WTC11 (cell line): ENCODE measurements at places on chromosomes 16 and 17.
A peak's percentile ranks its signal among the peaks of the same experiment; 100 is the strongest.

GRCh38 chr17:36885153-36885735 lies 52.0 kb upstream of the LHX1 start:
- H3K27me3 ChIP-seq = peaks cover 9% of the 10 kb centered on the region
- peaks cover 13% of the 10 kb centered on the region for H3K4me1 ChIP-seq
- DNase-seq = no peak
- no peak overlapping the region for H3K27ac ChIP-seq
- H3K4me3 ChIP-seq = no peak overlapping the region
- H3K36me3 ChIP-seq = 0 out of 2 replicates have a peak, but pooled peaks cover 3% of the 10 kb centered on the region

DNA sequence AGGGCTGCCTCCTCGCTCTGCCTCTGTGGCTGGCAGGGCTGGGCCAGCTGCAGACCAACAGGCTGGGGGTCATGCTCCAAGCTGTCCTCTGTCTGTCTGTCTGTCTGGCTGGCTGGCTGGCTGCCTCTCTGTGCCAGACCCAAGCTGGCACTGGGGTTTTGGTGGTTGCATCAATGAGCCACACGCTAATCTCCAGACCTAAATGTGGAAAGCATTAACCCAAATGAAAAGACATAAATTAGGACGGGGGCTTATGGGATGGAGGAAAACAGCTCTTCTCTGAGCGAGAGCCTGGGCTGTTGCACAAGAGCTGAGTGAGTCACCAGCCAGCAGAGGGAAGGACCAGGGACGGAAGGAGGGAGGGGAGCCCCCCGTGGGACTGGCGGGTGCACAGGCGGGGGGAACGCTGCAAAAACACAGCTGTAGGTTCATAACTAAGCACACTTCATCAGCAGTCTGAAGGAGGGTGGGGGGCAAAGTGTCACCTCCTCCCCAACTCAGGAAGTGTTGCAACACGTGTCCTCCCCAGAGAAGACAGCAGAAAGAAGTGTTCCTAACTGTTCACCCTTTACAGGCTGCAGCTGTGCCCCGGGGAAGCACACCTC lies 83.4 kb downstream of the GAS7 start:
- peaks cover 42% of the 10 kb centered on the region for H3K4me1 ChIP-seq
- H3K4me3 ChIP-seq = no peak overlapping the region
- H3K36me3 ChIP-seq = no peaks in the 10 kb centered on the region
- H3K27ac ChIP-seq = peak overlapping the region; percentile 46
- H3K27me3 ChIP-seq = no peaks in the 10 kb centered on the region

DNA sequence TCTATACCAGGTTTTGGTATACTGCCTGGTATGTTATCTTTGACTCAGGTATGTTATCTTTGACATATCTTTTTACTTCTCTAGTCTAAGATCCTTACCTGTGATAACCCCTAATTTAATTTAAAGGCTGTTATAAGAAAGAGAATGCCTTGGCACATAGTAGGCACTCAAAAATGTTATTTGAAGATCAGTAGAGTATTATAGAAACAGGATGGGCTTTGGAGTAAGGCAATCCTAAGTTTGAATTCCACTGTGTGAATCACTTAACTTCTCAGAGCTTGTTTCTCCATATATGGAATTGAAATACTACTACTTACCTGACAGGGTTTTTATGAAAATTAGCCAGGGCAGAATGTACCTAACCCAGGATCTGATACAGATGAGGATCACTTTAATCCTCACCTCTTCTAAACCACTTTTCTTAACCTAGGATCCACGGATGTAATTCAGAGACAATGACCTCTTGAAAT lies 1.2 kb downstream of the BRIP1 start:
- no peaks in the 10 kb centered on the region for H3K27me3 ChIP-seq
- no peak for DNase-seq
- H3K27ac ChIP-seq = no peak overlapping the region
- H3K4me1 ChIP-seq = peaks cover 20% of the 10 kb centered on the region
- peaks cover 11% of the 10 kb centered on the region; the same call in 1 of the 2 replicates for H3K36me3 ChIP-seq
- H3K4me3 ChIP-seq = peak overlapping the region; percentile 98

DNA sequence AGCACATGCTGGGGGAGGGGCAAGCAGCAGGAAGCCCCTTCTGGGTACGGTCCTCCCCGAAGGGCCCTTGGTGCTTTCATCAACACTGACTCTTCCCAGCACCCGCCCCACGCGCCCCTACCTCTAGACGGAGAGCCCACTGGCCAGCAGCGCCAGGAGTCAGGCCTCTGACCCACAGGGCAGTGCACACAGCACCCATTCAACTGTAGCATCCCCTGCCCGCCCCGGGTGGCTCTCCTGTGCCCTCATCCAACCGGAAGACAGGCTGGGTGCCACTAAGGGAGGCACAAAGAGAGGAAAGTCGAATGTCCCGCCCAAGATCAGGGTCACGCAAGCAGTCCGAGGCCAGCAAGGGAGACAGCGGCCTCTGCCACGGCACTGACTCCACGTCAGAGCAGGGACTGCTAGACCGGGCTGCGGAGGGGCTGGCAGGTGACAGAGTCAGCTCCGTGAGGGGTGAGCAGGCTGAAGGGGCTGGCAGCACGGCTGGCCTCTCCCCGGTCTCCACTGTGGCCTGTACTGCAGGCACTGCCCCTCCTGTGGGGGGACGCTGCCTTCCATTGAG lies 9.8 kb downstream of the MSRB1 start:
- H3K4me3 ChIP-seq = no peak overlapping the region
- no peak for DNase-seq
- H3K36me3 ChIP-seq = peaks cover 4% of the 10 kb centered on the region

GRCh38 chr17:70564006-70564620 lies 394.8 kb downstream of the KCNJ2 start:
- no peaks in the 10 kb centered on the region; the same call in 1 of the 2 replicates for H3K27me3 ChIP-seq
- H3K4me1 ChIP-seq = no peaks in the 10 kb centered on the region
- H3K27ac ChIP-seq = no peak overlapping the region
- H3K4me3 ChIP-seq = no peak overlapping the region

- H3K36me3 ChIP-seq = 0 out of 2 replicates have a peak, but pooled peaks cover 5% of the 10 kb centered on the region
- DNase-seq = no peak
- H3K27ac ChIP-seq = no peak overlapping the region
- H3K4me3 ChIP-seq = no peak overlapping the region
These were observed 33.9 kb upstream of the ZKSCAN2 start for GRCh38 chr16:25291580-25291979.

DNA sequence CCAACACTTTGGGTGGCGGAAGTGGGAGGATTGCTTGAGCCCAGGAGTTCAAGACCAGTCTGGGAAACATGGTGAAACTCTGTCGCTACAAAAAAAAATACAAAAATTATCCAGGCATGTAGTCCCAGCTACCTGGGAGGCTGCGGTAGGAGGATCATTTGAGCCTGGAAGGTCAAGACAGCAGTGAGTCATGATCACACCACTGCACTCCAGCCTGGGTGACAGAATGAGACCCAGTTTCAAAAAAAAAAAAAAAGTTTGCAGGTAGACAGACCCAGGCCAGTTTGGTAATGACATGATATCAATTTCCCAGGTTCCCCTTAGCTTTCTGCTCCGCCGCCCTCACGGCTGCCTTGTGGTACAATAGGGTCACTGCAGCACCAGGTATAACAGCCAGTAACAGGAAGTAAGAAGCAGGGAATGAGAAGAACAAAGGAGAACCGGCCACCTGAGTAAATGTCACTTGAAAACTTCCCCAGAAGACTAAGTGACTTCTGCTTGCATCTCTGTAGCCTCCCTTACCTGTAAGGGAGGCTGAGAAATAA lies 201.2 kb upstream of the HSBP1 start:
- peaks cover 53% of the 10 kb centered on the region for H3K4me1 ChIP-seq
- no peaks in the 10 kb centered on the region for H3K36me3 ChIP-seq
- H3K27me3 ChIP-seq = peaks cover 5% of the 10 kb centered on the region

- H3K36me3 ChIP-seq = peaks cover 35% of the 10 kb centered on the region
- H3K4me1 ChIP-seq = no peaks in the 10 kb centered on the region
- H3K27me3 ChIP-seq = no peaks in the 10 kb centered on the region
- no peak for DNase-seq
- H3K4me3 ChIP-seq = no peak overlapping the region
These were observed 19.9 kb downstream of the ERCC4 start for GRCh38 chr16:13939821-13940220.

DNA sequence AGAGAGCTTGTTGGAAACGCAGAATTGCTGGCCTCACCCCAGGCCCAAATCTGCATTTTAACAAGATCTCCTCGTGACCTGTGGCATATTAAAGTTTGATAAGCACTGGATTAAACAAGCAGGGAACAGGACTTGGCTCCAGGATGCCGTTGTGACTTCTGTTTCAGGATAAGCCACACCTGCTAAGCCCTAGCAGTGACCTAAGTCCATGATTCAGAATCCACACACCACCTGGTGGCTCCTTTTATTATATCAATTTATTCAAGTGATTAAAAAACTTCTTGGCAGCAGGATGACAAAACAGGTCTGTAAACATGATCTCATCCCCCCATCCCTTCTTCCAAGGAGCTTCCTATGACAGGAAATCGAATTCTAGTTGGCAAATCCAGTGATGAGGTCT lies 9.1 kb downstream of the NAGPA start:
- H3K36me3 ChIP-seq = no peaks in the 10 kb centered on the region
- no peaks in the 10 kb centered on the region for H3K27me3 ChIP-seq
- no peaks in the 10 kb centered on the region for H3K4me1 ChIP-seq
- no peak overlapping the region for H3K27ac ChIP-seq
- no peak overlapping the region for H3K4me3 ChIP-seq

DNA sequence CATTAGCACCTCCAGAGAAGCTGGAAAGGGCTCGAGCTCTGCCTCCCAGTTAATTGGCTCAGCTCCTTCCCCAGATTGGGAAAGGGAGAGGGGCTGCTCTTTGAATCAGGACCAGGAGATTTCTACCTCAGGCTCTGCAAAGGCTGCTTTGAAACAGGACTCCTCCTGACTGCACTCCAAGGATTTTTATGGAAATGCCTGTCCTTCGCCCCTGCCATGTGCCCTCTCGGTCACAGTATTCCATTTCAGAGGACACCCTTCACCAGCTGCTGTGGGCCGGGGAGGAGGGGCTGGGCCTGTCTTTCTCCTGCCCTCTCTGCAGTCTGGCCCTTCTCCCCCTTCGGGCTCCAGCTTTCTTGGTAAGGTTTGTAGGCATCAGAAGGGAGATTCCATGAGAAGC lies 13.6 kb downstream of the MRM1 start:
- H3K27ac ChIP-seq = peak overlapping the region; percentile 78; the same call in 1 of the 2 replicates
- no peaks in the 10 kb centered on the region; the same call in 1 of the 2 replicates for H3K27me3 ChIP-seq
- no peak for DNase-seq
- peaks cover 35% of the 10 kb centered on the region for H3K4me1 ChIP-seq

GRCh38 chr17:20304961-20305360 lies 162.4 kb downstream of the LGALS9B start:
- H3K4me1 ChIP-seq = no peaks in the 10 kb centered on the region
- no peak for DNase-seq
- no peak overlapping the region for H3K27ac ChIP-seq
- peaks cover 50% of the 10 kb centered on the region for H3K36me3 ChIP-seq
- H3K4me3 ChIP-seq = no peak overlapping the region
- H3K27me3 ChIP-seq = peaks cover 6% of the 10 kb centered on the region; the same call in 1 of the 2 replicates

- no peak for DNase-seq
- peak overlapping the region; percentile 47 for H3K27ac ChIP-seq
- peaks cover 11% of the 10 kb centered on the region for H3K36me3 ChIP-seq
- H3K4me3 ChIP-seq = no peak overlapping the region
These were observed 133.4 kb downstream of the MAP2K6 start for GRCh38 chr17:69547947-69548346.
